ENCODE measurements at places on chromosomes 4 and X.

GRCh38 chrX:112761242-112762207 is 79.1 kb downstream of the AMOT start:
- DNase-seq = no peak

DNA sequence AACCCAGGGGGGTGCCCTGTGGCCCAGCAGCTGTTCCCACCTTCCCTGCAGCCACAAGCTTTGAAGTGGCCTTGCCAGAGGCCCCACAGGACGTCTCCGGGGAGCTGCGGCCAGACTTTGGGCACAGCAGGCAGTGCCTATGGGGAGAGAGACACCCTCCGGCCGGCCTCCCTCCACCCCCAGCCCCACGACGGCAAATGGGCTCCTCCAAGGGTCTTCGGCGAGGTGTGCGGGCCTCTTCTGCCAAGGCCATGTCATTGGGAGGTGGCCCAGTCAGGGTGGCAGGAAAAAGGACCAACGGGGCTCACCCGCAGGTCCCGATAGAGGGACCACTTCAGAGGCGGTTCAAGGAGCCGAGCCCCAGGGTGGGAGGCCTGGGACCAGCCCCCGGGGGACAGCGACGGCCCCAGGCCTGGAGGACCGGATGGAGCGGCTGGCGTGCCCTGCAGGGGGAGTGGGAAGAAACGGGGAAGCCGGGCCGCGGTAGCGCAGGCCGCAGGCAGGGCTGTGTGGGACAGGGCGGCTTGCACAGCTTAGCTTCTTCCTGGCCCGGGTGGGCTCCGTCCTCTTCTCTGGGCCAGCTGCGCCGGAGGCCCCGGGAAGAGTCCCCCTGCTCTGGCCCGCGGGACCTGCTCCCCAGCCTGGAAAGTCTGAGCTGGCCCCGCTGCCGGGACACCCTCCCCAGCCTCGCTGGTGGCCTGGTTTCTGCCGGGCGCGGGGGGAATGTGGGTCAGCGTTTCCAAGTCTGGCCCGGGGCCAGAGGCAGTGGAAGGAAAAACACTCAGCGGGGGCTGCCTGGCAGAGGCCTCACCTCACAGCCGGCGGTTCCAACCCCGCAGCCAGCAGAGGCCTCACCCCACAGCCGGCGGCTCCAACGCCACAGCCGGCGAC is 21.9 kb upstream of the SPON2 start:
- no peak for DNase-seq

DNA sequence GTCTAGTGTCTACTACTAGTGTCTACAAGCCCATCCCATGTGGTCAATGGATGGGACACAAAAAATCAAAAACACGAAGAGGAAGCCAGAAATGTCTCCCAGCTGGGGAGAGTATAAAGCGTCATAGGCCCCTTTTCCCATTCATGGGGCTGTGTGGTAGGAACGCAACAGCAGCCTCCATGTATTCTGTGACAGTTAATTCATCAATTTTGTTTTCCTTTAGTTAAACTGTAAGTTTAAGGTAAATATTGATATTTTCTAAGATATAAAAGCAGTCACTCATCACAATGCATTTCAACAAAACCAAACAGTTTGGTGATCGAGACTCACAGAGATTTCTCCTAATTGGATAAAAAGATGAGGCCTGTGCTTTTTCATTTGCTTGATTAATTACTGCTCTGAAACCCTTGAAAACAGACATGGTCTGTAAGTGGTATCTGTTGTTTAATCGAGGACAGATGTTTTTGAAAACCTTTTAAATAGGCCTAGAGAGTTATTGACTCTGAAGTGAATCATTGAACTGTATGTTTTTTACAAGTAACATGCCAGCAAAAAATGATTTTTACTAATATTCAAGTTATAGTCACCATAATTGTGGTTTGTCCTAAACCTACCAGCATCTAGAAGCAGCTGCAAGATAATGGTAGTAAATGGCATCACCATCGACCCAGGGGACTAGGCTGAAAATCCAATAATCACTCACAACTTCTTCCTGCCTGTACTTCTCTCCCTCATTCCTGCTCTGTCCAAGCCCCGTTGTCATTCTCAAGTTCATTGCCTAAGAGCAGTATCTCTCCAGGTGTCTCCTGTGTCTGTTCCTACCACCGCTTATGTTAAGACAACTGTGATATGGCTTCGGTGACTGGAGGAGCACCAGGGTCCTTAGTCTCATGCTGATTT is 87.7 kb upstream of the SHISA3 start:
- no peak for DNase-seq

- DNase-seq = no peak
Measured at GRCh38 chr4:152967907-152968306, 31.8 kb downstream of the FHDC1 start.

DNA sequence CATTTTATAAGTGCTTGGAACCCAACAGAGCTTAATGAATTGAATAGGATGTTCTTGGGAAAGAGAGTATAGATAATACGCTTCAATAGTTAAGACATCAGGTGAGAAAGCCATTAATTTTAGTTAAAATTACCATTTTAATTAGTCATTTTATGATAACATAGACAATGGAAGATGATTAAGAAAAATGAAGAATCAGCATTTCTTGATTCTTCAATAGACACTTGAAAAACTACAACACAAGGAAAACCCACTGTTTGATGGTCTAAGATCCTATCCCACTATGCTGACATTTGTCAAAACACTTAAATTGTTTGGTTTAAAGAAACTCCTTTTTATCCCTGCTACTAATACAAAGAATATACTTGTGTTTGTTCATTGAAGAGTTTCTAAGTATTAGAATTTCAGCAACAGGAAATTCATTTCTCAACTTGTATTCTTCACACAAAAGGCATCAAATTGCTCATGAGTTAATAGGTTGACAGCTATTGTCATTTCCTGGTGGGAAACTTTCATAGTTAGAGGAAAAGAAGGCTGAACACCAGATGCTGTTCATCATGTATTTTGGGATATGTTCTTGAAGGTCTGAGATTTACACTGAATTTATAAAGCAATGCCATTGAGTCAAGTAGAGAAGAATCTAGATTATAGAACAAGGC is 9.6 kb upstream of the CXCL2 start:
- no peak for DNase-seq

- no peak for DNase-seq
Measured at GRCh38 chr4:185305979-185306442, 89.7 kb downstream of the LRP2BP start.

DNA sequence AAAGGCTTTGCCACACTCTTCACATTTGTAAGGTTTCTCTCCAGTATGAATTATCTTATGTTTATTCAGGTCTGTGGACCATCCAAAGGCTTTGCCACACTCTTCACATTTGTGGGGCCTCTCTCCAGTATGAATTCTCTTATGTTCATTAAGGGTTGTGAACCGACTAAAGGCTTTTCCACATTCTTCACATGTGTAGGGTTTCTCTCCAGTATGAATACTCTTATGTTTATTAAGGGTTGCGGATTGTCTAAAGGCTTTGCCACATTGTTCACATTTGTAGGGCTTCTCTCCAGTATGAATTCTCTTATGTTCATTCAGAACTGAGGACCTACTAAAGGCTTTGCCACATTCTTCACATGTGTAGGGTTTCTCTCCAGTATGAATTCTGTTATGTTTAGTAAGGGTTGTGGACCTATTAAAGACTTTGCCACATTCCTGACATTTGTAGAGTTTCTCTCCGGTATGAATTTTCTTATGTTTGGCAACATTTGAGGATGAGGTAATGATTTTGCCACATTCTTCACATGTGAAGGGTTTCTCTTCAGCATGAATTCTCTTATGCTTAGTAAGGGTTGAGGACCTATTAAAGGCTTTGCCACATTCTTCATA is 33.7 kb downstream of the ZNF732 start:
- no peak for DNase-seq

DNA sequence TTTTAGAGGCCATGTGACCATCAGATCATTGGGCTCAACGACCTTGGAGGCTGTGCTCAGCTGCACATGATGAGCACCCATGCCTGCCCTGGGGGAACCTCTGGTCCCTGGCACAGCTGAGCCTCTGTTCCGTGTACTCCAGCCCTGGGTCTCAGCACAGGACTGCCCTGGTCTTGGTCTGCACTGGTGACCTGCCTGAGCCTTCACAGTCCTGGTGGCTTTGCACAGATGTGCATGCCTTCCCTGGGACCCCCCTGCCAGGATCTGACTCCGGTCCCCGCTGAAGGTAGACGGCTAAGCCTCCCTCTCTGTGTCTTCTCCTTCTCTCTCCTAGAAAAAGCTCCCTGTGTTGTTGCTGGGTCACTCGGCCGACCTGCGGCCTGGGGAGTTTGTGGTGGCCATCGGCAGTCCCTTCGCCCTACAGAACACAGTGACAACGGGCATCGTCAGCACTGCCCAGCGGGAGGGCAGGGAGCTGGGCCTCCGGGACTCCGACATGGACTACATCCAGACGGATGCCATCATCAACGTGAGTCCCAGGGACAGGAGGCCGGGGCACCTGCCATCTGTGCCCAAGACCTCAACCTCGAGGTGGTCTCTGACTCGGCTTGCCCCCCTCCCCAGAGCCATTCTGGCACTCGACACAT is 21.6 kb downstream of the HTRA3 start:
- no peak for DNase-seq

DNA sequence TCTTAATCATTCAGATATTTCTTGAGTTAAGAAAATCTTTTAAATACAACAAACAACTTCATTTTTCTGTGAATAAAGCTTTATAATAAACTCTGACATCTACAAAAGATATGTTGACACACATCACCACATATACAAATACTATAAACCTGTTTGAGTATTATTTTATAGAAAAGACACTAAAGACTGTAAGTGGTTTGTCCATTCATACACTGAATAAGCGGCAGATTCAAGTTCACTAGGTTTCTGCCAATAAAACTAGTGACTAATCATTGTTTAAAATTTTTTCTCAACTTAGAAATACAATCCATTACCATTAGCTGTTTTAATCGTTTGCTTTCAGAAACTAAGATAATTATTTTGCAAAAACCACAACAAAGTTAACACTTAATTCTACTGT is 1900.0 kb downstream of the C4orf33 start:
- no peak for DNase-seq

DNA sequence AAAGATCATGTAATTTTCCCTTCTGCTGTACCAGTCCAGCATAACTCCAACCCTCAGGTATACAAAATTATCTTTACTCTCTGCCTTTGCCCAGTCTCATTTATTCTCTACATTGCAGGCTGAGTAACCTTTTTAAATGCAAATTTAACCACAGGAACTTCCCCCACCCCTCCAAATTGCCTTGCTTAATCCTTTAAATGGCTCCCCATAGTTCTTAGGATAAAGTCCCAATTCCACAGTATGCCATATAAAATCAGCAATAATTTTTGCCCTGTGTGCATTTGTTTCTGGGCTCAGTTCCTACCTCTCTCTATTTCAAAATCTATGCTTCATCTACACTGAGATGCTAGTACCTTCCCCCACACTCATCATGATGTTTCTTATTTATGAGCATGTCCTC is 879.7 kb downstream of the RPA4 start:
- DNase-seq = no peak

GRCh38 chrX:405149-405548 is 18.4 kb upstream of the PPP2R3B start:
- no peak for DNase-seq

- no peak for DNase-seq
Measured at GRCh38 chr4:182297659-182298058, 54.5 kb downstream of the TENM3 start.

- no peak for DNase-seq
Measured at GRCh38 chrX:30904632-30905031, 15.6 kb upstream of the TAB3 start.

- DNase-seq = no peak
Measured at GRCh38 chrX:120287513-120288112, 23.6 kb downstream of the TMEM255A start.

DNA sequence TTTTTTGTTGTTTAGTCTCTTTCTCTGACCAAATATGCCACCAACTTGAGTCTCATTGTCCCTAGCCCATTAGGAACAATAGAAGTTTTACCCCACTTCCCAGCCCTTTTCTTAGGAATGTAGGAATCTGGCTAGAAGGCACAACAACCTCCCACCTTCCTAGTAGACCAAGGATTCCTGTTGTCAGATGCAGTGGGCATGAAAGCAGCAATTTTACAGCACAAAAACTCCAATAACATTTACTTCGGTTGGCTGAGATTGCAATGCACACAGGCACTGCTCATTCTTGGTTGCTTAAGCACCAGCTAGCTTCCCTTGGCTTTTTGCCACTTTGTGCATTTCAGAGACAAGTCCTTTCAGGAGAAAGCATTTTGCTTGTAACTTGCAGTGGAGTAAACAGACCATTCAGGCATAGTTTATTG is 312.8 kb downstream of the TENM3 start:
- no peak for DNase-seq

GRCh38 chr4:151417766-151418376 is 8.9 kb downstream of the FHIP1A start:
- DNase-seq = no peak

DNA sequence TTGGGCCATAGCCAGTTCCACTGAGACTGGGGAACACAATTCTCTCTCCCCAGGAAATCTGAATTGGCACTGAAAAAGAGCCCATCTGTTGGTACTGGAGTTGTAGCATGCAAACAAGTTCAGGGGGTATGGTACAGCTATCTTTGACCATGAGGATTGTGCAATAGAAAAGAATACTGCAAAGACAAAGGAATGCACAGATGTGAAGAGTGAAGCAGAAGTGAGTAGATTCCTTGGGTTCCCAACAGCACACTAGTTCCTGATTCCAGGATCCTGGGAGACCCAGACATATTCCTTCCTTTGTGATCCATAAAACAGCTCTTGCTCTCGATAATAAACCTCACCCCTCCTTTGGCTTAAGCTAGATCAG is 43.3 kb upstream of the CTAG2 start:
- no peak for DNase-seq

DNA sequence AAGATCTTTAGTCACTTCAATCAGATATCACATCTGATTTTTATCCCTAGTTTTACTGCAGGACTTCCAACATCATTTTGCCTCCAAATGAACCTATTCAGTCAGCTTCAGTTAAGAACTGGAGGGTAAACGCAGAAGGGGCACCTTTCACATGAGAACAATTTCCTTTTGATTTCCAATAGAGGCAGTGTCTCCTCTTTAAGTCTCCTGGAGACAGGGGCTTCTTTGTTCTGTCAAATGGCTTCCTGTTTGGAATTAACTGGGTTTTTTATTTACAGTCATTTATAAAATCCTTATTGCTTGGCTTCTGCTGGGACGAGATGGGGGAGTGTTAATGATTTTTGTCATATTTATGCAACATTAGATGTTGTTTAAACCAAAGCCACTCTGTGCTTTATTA is 164.0 kb downstream of the STK32B start:
- DNase-seq = no peak

DNA sequence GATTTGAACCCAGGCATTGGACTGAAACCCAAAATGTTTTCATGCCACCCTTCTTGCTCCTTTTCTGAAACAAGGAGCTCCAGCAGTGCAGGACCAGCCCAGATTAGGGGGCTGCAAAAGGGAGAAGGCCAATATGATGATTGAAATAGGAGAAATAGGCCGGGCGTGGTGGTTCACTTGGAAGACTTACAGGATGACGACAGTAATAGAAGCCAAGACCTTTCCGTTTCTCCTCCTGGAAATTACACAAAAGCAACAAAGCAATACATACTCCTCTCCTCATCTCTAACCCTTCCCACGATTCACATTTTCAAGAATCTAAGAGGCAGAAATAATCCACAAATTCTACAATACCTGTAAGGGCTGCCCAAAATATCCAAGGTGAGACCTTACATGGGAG is 90.8 kb downstream of the ANAPC4 start:
- no peak for DNase-seq
